Foreskin keratinocyte (primary cell): ENCODE measurements at places on chromosomes 13 and 19. TPM values are rescaled to one million over a fixed set of nuclear protein-coding genes. Genes with fewer than 3 reads are reported as not detected.

Gene TMEM91
- total RNA-seq: 3.2 and 4.0 TPM in 2 replicates

Gene PLEKHA4
- 6.3 and 7.4 TPM in 2 replicates for total RNA-seq

Gene KRTDAP
- total RNA-seq: 9.0 and 12.6 TPM in 2 replicates

Gene HIPK4
- 0.07 and 0.10 TPM in 2 replicates for total RNA-seq

Gene ATXN8OS
- not detected in 2 replicates for total RNA-seq

Gene PVR
- total RNA-seq: 55.8 and 61.8 TPM in 2 replicates

Gene CYP4F3
- 0.07 and 0.10 TPM in 2 replicates for total RNA-seq

Gene ZNF816
- 5.4 and 8.4 TPM in 2 replicates for total RNA-seq

Gene PSG6
- not detected in 2 replicates for total RNA-seq

Gene TMPRSS9
- total RNA-seq: not detected in 2 replicates

Gene KANK3
- 0.34 and 0.35 TPM in 2 replicates for total RNA-seq

Gene ACP7
- total RNA-seq: 0.92 and 1.5 TPM in 2 replicates

Gene SGCG
- not detected in 2 replicates for total RNA-seq

Gene ANKLE1
- total RNA-seq: 2.1 and 2.7 TPM in 2 replicates

Gene FUT1
- total RNA-seq: 8.0 and 8.2 TPM in 2 replicates

Gene ZNF136
- total RNA-seq: 3.8 TPM in 2 replicates

Gene RFPL4AL1
- not detected in 2 replicates for total RNA-seq

Gene KLF5
- total RNA-seq: 75.7 and 85.3 TPM in 2 replicates

Gene FXYD3
- total RNA-seq: 243 and 312 TPM in 2 replicates

Gene UBL3
- 7.3 and 9.5 TPM in 2 replicates for total RNA-seq

Gene FCHO1
- total RNA-seq: 6.2 and 8.8 TPM in 2 replicates

Gene GJB2
- 229 and 393 TPM in 2 replicates for total RNA-seq

Gene NMRK2
- not detected in 2 replicates for total RNA-seq

Gene TNNI3
- 5.3 and 5.4 TPM in 2 replicates for total RNA-seq

Gene UBE2L5
- not detected in 2 replicates for total RNA-seq

Gene TMEM145
- not detected in 2 replicates for total RNA-seq

Gene CERS1
- total RNA-seq: 0.10 and 0.11 TPM in 2 replicates

Gene ZNF90
- total RNA-seq: 6.1 and 7.4 TPM in 2 replicates

Gene SULT2A1
- total RNA-seq: not detected in 2 replicates

Gene ZNF836
- total RNA-seq: 6.7 and 9.0 TPM in 2 replicates

Gene DNAAF3
- 7.3 and 9.1 TPM in 2 replicates for total RNA-seq

Gene ZIM2
- total RNA-seq: not detected in 2 replicates

Gene ZNF470
- 2.9 and 3.1 TPM in 2 replicates for total RNA-seq

Gene PSMC4
- 118 TPM in 2 replicates for total RNA-seq

Gene CCDC194
- total RNA-seq: not detected in 2 replicates

Gene SYDE1
- total RNA-seq: 12.0 and 14.2 TPM in 2 replicates

Gene BRME1
- total RNA-seq: 0.68 and 0.78 TPM in 2 replicates

Gene MYPOP
- 3.6 and 4.4 TPM in 2 replicates for total RNA-seq

Gene OR7G1
- not detected in 2 replicates for total RNA-seq

Gene CEACAM21
- total RNA-seq: not detected in 2 replicates

Gene ATP8A2
- 0.42 and 0.51 TPM in 2 replicates for total RNA-seq

Gene CPT1C
- total RNA-seq: 3.6 and 5.2 TPM in 2 replicates

Gene ACER1
- total RNA-seq: not detected in 2 replicates

Gene OR10H1
- total RNA-seq: not detected in 2 replicates

Gene TRPM4
- 17.6 and 18.7 TPM in 2 replicates for total RNA-seq

Gene PRTN3
- total RNA-seq: not detected in 2 replicates

Gene OSCAR
- total RNA-seq: 0.11 and 0.20 TPM in 2 replicates

Gene SIGLEC5
- total RNA-seq: not detected in 2 replicates

Gene C19orf85
- total RNA-seq: not detected in 2 replicates

Gene ADM5
- total RNA-seq: 1.2 and 1.6 TPM in 2 replicates

Gene UGGT2
- 13.6 TPM in 2 replicates for total RNA-seq

Gene ZNF77
- total RNA-seq: 2.9 and 3.4 TPM in 2 replicates

Gene FSD1
- total RNA-seq: 7.3 and 8.6 TPM in 2 replicates

Gene C13orf42
- total RNA-seq: not detected in 2 replicates

Gene IGSF23
- total RNA-seq: not detected in 2 replicates

Gene DNAJC15
- total RNA-seq: 19.0 and 31.7 TPM in 2 replicates

Gene PRKD2
- total RNA-seq: 40.8 and 44.6 TPM in 2 replicates

Gene PABPC3
- total RNA-seq: 0.14 and 0.17 TPM in 2 replicates

Gene ZNF730
- 1.5 and 2.8 TPM in 2 replicates for total RNA-seq
